Activated CD8-positive, alpha-beta memory T cell treated with anti-CD3 and anti-CD28 coated beads, Interleukin-2, amount 10 ng/mL, durations not matched to agents 7 days and 5 days (primary cell): ENCODE measurements at places on chromosomes 5 and 9.

DNA sequence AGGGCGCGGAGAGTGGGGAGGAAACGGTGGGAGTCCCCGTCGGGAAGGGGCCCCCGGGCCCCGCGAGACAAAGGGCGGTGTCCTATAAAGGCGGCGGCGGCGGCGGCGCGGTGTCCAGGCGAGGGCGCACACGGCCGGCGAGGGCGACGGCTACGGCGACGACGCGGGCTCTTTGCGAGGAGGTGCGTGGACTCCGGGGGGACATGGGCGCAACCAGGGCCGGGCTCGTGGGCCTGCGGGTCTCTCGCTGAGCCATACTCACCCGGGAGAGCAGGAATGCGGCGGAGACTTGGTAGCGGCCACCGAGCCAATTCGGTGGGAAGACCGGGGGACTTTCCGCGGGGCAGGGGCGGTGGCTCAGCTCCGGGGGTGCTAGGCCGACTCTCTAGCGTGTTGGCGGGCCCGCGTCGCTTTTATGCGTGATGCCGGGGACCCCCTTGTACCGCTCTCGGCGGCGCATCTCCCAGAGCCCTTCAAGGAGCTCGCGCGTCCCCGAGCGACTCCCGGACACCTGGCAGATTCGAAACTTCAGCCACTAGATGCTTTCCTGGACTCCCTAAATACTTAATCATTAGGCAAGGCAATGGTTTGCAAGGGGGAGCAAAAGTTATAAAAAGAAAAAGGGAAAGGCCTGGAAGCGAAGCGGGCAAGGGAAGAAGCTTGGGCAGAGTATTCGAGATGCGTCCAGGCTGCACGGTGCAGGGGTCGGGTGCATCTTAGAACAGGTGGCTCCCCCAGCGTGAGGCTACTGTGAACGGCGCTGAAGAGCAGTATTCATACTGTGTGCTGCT is 5.9 kb upstream of the TAL2 start:
- no peak for DNase-seq
- H3K4me3 ChIP-seq: peak overlapping the region; percentile 61
- H3K36me3 ChIP-seq: no peaks in the 10 kb centered on the region

- DNase-seq: no peak
- no peak overlapping the region for H3K4me3 ChIP-seq
- H3K27ac ChIP-seq: no peak overlapping the region
- H3K36me3 ChIP-seq: no peaks in the 10 kb centered on the region
- H3K27me3 ChIP-seq: peaks cover 25% of the 10 kb centered on the region
- peaks cover 5% of the 10 kb centered on the region for H3K4me1 ChIP-seq
Observed at GRCh38 chr5:73363911-73364730, 84.5 kb downstream of the FOXD1 start.

- H3K27me3 ChIP-seq: no peaks in the 10 kb centered on the region
- H3K36me3 ChIP-seq: no peaks in the 10 kb centered on the region
- H3K4me3 ChIP-seq: no peak overlapping the region
- no peak overlapping the region for H3K27ac ChIP-seq
- H3K4me1 ChIP-seq: no peaks in the 10 kb centered on the region
Observed at GRCh38 chr5:120155873-120156272, 308.2 kb upstream of the PRR16 start.

- H3K36me3 ChIP-seq: no peaks in the 10 kb centered on the region
- H3K27ac ChIP-seq: no peak overlapping the region
- H3K27me3 ChIP-seq: peaks cover 4% of the 10 kb centered on the region
- no peak for DNase-seq
- no peaks in the 10 kb centered on the region for H3K4me1 ChIP-seq
- H3K4me3 ChIP-seq: no peak overlapping the region
Observed at GRCh38 chr5:170522211-170523141, 18.7 kb downstream of the KCNIP1 start.

DNA sequence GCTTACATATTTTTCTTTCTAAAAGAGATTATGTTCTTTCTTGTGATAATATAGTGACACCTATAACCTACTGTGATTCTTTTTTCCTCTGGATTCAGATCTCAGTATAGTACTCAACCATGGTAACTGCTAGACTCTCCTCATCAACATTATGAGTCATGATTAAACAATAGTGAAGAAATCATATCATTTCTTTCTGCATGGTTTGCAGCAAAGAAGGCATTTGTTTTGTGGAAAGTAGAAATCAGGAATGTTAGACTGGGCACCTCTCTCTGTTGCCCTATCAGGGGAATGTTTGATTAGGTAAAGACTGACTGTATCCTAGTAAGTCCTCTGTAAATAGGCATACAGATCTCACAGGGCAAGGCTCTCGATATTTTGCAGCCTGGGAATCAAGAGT is 25.6 kb upstream of the SMC2 start:
- no peak overlapping the region for H3K27ac ChIP-seq
- peaks cover 2% of the 10 kb centered on the region for H3K27me3 ChIP-seq
- H3K4me3 ChIP-seq: no peak overlapping the region
